ENCODE measurements at places on chromosomes 2 and 18. TPM values are rescaled to one million over a fixed set of nuclear protein-coding genes. Genes with fewer than 3 reads are reported as not detected.

Gene MAP4K4
- 242 TPM for total RNA-seq

Gene NEU2
- total RNA-seq: not detected

Gene ADI1
- total RNA-seq: 68.0 TPM

Gene DCDC2C
- total RNA-seq: not detected

Gene FIGN
- total RNA-seq: 1.3 TPM

Gene ABCB11
- total RNA-seq: not detected

Gene RGPD8
- 12.9 TPM for total RNA-seq
